ENCODE measurements at places on chromosomes 2 and 18.
A peak's percentile ranks its signal among the peaks of the same experiment; 100 is the strongest.

DNA sequence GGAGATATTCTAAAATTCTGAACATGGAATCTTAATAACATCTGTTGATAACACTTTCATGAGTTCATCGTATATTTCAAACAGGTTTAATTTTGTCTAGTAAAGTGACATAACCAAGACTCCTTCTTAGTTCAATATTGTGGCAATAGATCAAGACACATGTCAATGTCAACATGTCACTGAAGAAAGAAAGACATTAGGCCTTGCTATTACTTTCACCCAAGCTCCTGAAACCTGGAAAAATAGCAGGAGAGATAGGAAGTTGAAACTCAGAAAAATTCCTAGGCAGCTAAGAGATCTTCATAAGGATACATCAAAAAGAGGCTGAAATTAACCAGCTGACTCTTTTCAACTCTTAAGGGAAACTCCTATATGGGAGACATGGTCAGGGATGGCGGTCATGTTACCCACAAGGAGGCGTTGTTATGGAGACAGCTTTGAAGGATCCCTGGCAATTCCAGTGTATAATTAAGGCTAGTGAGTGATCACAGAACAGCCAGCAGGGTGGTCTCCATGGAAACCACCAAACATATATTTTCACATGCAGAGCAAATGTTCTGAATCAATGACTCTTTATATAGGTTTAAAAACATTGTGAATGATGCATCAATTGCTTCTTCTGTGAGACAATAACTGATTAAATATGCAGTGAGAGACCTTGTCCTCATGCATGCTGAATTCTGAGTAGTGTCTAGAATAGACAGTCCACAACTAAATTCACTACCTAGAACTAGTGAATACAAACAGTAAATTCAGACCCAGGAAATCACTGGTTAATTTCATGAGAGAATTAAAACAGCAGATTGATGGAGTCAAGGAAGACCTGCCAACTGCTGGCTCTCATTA is 115.3 kb upstream of the RIOK3 start:
- DNase-seq, result no peak

DNA sequence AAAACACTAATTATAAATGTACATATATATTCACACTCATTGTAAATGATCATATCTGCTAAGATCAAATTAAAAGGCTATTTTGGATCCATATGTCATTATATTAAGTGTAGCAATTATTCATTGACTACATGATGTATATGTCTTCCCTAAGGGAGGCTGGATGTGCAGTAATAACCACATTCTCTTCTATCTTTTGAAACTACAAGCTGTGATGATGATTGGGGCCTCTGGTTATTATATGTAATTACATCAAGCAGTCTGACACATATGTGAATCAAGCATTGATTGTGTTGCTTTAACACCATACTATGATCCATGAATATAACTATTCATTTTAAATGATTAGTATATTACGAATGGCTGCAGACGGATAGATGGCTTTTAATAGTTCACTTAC is 1973.4 kb downstream of the SUCLG1 start:
- DNase-seq, result no peak

- no peak for DNase-seq
These were observed 68.6 kb upstream of the PELI1 start for GRCh38 chr2:64212801-64213321.

DNA sequence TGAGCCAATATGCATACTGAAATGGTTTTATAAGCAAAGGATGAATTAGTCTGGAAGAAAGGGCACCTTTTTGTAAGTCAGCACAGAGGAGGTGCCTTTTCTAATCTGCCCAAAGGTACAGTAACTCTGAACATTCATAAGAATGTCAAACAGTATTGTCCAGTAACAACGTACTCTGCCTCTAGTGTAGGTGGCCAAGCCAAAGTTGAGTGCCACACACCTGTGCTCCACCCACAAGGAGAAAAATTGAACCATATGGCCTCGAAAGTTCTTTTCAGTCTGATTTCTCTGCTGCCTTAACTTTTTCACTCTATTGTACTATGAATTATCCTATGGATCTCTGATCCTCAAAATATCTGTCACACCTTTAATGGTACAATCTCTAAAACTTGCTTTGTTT is 86.8 kb downstream of the CERKL start:
- DNase-seq, result no peak

DNA sequence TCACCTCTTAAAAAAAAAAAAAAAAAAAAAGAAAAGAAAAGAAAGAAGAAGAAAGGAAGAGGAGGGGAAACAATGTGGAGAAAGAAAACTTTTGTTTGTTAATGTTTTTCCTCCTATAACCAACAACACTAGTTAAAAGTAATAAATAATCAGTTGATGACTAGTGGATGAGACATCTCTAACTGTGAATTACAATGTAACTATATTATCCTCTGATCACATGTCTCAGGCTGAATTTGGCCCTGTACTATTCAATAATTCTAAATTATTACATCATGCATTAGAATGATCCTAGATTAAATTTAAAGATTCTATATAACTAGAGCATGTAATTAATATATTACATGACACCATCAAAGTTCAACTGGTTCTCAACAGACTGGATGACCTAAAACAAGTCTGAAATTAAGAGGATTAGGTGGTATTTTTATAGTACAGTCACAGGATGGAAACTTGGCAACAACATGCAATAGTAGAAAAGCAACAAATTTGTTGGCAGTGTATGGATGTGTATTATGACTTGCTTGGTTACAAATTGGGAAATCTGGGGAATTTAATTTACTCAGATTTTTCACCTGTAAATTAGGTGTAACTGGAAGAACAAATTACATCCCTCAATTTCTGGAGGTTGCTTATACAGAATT is 269.3 kb upstream of the SETBP1 start:
- DNase-seq, result no peak

DNA sequence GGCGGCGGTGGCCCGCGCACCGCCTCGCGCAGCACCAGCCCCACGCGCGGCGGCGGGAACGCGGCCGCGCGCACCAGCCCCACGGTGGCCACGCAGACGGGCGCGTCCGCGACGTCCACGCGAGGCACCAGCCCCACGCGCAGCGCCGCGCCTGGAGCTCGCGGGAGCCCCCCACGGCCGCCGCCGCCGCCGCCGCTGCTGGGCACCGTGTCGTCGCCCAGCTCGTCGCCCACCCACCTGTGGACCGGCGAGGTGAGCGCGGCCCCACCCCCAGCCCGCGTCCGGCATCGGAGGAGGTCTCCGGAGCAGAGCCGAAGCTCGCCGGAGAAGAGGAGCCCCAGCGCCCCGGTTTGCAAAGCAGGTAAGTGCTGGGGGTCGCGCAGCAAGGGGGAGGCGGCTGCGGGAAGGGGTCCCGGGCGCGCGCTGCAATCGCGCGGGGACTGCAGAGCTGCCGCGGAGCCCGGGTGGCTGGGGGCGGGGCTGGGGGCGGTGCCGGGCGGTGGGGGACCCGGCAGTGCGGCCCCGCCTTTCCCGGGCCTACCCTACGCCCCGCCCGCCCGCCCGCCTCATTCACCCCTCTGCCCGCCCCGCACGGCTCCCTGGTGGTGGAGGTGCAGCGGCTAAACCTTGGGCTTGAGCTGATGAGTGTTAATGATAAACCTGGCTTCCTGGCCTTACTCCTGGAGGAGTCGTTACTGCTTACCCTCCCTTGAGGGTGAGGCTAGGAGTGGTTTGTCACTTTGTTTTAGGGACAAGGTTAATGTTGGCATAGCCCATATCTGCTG is 851 bp downstream of the FAM117B start:
- DNase-seq, result peak; percentile 69

GRCh38 chr2:239322416-239323086 is 78.3 kb downstream of the HDAC4 start:
- DNase-seq, result no peak

- DNase-seq, result no peak
These were observed 278.0 kb downstream of the EPHA4 start for GRCh38 chr2:221293949-221294742.

GRCh38 chr18:46352520-46353250 is 248.5 kb downstream of the HAUS1 start:
- DNase-seq, result no peak

DNA sequence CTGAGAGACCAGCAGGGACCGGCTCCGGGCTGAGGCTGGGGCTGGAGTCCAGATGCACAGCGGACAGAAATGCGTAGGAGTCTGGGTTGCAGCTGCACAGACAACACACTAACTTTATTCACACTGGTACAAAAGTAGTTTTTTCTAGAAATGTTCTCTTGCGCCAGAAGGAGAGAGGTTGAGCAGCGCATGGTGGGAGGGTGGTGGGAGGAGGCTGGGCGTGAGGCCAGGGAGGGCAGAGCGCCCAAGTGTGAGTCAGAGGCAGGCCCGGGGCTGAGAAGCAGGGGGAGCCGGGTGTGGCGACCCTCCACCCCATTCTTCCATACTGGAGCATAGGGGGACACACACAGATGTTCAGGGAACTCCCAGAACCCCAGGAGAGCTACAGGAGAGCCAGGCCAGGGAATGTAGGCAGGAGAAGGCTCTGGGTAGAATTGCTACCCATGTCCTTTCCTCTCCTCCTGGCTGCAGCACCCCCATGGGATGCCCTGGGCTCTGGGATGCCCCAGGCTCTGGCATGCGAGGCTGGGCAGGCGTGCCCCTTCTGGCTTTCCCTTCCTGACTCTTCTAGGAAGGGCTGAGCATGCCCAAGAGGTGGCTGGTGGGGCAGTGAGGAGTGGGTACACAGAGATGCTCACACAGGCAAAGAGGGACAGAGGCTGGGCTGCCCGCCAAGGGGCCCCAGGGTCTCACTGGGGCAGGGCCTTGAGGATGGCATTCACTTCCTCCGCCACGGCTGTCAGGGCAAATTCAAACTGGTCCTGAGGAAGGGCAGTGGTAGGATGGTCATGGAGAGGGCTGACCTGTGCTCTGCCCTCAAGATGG is 10.6 kb downstream of the DNAJB2 start:
- DNase-seq, result no peak

GRCh38 chr18:73621091-73621490 is 526.5 kb downstream of the FBXO15 start:
- no peak for DNase-seq

- no peak for DNase-seq
These were observed 1443.9 kb downstream of the SUCLG1 start for GRCh38 chr2:83015035-83015715.

GRCh38 chr2:60581433-60582282 is 28.2 kb upstream of the BCL11A start:
- peak; percentile 11 for DNase-seq

DNA sequence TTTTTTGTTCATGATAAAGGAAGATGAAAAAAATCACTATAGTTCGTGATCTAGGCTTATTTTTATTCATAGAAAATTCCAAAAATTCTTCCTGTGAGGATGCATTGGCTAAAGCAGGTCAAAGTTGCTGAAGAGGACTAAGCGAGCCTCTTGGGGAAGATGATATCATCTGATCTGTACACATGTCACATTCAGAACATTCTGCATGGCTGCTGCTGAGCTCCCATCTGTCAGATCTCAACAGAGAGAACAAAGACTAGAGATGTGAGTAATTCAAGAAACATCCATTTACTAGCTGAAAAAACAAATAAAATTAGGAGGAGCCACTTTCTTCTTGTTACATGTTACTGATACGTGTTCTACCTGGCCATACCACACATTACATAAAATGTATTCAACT is 518.6 kb upstream of the FSIP2 start:
- DNase-seq, result no peak

DNA sequence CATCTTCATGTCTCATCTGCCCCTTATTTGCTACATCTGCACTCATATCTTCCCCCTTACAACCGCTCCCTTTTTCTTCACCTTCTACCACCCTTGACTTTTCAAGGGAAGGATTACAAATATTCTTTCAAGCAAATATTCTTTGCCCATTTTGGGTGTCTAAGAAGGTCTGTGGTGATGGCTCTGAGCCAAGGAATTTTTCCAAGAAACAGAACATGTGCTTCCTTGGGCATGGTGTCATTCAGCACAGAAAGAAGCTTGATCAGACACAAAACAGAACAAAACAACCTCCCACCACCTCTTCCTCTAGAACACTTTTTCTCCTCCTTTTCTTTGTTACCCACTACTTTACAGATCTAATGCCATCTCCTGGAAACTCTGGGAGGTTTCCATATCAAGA is 313.7 kb downstream of the SATB2 start:
- no peak for DNase-seq

DNA sequence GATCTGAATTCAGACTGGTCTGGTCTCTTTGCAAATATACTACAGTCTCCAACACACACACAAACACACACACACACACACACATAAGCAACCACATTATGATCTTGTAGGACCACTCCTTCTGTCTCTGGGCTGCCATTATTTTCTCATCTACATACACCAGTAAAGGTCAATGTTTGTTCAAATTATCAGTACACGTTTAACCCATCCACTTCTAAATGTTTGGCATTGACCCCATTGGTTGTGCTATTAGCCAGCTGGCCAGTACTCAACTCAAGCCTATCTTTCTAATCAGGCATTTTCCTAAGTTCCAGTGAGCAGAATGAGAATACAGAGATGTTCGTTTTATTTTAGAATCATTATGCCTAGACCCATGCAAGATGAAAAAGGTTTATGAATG is 186.4 kb downstream of the CNTNAP5 start:
- DNase-seq, result no peak

GRCh38 chr18:46166261-46166970 is 62.2 kb downstream of the HAUS1 start:
- DNase-seq, result no peak

DNA sequence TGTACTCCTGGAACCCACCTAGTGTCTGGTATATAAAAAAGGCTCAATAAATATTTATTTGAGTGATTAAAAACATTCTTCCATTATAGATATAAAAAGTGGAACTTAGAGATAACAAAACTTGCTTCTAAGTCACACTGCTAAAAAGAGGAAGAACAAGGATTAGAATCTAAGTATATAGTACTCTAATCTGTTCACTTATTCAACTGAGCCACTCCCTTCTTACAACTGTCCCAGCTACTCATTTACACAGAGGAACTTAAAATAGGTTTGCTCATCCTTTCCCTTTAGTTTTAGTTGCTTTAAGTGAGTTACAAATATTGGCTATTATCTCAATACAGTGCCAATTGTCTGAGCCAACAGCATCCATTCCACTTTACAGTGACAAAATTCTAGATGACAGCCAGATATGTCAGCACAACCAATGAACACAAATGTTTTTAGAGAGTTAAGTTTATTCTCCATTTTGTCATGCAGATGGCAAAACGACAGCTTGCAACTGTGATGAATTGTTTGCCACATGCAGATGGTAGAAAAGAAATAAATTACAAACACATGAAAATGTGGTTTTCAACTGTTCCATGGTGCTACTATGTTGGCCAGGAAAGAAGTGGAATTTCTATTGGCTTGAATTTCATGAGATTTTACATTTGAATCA is 280.7 kb upstream of the ZC3H15 start:
- no peak for DNase-seq

- DNase-seq, result no peak
These were observed 453 bp downstream of the CABLES1 start for GRCh38 chr18:23135550-23136325.
